ENCODE measurements at places on chromosomes 16 and 17.

DNA sequence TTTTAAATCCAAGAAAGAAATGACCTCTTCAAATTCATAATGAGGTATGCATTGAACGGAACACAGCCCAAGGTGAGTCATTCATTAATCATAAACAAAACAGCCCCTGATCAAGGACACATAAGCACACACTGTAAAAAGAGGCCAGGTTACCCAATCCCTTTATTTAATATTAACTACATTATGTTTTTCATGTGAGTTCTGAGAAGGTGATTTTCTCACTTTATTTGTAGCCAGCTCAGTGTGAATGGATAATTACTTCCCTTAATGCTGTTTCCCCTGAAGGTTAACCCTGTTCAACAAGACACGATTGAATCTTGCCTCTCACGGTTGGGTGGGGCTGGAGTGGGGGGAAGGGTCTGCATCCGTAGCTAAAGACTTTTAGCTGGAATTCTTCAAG, 257.3 kb upstream of the SALL1 start:
- DNase-seq = no peak

GRCh38 chr17:82980632-82981031, 98.8 kb upstream of the METRNL start:
- no peak for DNase-seq

DNA sequence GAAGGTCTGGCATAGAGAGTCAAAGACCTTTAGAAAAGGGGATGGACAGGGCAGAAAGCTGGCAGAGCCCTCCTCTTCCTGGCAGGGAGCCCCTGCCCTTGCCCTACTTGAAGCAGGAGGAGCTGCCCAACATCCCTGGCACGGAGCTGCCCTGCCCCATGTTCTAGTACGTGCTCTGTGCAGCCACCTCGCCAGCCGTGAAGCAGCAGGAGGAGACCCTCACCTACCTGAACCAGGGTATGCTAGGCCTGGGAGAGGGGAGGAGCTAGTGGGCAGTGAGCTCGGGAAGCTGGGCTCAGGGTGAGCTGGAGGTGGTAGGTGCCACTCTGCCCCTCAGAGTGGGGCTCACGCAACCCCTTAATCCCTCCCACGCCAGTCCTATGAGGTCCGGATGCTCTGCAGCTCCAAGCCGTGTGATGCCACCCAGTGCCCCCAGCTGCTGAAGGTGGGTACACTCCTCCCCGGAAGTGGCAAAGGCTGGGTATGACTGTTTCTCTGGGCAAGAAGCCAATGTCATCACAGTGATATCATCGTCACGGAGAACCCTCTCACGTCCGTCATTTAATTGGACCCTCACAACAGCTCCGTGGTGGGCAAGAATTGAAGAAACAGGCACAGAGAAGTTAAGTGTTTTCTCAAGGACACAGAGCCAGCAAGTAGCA, 12.7 kb upstream of the STAC2 start:
- DNase-seq = peak; percentile 49

GRCh38 chr16:51592001-51592501, 441.0 kb upstream of the SALL1 start:
- DNase-seq = no peak

DNA sequence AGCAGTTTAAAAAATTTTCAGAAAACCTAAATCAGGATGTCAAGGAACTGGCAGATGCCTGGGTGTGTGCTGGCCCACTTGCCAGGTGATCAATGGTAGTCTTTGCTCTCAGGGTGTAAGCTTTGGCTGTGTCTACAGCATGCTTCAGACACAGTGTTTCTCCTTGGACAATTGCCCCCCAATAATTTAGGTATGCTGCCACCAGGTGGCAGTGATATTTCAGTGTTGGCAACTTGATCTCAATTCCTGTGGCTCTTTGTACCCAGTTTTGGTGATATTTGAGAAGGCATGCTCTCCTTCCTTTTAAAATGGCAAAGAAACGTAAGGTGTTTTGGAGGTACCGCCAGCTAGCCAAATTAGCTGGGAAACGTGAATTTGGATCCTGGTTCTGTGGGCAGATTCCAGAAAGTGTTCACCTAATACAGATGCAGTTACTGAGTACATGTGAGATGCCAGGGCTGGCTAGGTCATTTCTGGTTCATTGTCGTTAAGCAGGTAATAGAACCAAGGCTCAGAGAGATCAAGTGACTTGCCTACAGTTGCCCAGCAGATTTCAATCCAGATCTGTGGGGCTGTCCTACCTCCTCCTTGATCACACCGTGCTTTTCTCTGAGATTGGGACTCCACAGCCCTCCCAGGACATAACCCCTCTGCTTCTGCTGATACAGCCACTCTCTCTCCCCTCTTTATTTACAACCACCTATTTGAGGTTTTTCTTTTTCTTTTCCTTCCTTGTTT, 155.6 kb upstream of the PLCG2 start:
- no peak for DNase-seq

GRCh38 chr17:11981862-11982261, 15.4 kb downstream of the ZNF18 start:
- DNase-seq = no peak

DNA sequence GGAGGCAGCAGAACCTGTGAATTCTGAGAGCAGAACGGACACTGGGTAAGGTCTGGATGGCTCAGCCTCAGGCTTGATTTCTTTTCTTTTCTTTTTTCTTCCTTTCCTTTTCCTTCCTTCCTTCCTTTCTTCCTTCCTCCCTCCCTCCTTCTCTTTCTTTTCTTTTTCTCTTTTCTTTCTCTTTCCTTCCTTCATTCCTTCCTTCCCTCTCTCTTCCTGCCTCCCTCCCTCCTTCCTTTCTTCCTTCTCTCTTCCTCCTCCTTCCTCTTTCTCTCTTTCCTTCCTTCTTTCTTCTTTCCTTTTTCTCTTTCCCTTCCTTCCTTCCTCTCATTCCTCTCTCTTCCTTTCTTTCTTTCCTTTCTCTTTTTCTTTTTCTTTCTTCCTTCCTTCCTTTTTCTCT, 38.0 kb downstream of the OR3A1 start:
- DNase-seq = no peak

- no peak for DNase-seq
Observed at GRCh38 chr16:1182950-1183907, 30.3 kb downstream of the CACNA1H start.

- no peak for DNase-seq
Observed at GRCh38 chr16:17416461-17417311, 54.1 kb downstream of the XYLT1 start.

- DNase-seq = no peak
Observed at GRCh38 chr17:55289106-55289446, 24.3 kb downstream of the HLF start.

DNA sequence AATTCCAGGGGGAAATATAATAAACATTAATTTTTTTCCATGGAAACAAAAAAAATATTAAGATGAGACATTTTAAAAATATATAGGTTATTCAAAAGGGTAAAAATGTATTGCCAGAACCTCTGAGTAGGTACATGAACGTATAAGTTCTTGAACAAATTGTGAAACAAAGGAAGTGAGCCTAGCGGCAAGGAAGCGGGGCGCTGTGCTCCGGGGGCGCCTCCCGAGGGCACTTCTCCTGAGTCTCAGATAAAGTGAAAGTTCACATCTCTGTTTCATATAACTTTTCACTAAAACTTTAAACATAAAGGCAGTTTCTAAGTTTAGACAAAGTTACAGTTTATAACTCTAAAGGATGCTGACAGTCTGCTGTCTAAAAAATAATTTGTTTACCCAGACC, 52.3 kb downstream of the TNRC6C start:
- DNase-seq = no peak

GRCh38 chr17:42543190-42544079, 7.4 kb downstream of the NAGLU start:
- DNase-seq = no peak

DNA sequence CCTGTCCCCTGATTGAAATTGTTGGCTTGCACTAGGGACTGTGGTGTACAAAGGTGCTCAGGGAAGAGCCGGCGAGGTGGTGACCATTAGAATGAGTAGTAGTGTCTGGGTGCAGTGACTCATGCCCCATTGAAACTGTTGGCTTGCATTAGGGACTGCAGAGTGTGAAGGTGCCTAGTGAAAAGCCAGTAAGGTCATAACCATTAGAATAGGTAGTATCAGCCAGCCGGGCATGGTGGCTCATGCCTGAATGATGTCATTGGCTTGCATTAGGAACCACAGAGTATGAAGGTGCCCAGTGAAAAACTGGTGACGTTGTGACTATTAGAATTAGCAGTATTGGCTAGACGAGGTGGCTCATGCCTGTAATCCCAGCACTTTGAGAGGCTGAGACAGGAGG, 78.9 kb downstream of the ABCC6 start:
- DNase-seq = no peak

GRCh38 chr17:65985571-65985970, 206.4 kb downstream of the CEP112 start:
- DNase-seq = no peak

DNA sequence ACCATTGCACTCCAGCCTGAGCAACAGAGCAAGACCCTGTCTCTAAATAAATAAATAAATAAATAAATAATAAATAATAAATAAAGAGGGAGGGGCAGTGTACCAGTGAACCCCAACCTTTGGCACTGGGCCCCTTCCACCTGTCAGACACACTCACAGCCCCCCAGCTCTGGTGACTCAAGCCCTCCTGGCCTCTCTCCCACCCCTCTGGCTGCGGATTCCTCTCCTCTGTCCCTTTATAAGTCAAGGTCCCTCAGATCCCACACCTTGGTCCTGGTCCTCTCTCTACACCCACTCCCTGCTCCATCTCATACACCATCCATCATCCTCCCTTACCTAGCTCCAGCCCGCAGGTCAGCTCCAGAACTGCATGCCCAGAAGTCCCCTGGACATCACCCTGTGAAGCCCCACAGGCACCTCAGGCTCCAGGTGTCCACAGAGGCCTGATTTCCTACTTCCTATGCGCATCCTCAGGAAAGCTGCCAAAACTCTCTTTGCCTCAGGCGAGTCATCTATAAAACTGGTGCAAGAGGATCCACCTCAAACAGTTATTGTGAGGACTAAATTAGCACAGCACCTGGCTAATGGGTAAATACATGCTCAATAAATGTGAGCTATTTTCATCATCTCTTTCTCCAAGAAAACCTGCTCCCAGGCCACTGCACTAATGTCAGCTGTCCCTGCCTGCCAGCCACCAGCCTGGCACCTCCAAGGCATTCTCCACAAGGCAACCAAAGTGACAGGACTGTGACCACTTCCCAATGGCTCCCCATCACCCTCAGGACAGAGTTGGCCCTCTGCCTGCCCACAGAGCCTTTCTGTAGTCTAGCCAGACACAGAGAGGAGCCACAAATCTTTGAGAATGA, 46.8 kb downstream of the BEAN1 start:
- no peak for DNase-seq

- no peak for DNase-seq
Observed at GRCh38 chr17:3502466-3502865, 26.7 kb downstream of the ASPA start.

DNA sequence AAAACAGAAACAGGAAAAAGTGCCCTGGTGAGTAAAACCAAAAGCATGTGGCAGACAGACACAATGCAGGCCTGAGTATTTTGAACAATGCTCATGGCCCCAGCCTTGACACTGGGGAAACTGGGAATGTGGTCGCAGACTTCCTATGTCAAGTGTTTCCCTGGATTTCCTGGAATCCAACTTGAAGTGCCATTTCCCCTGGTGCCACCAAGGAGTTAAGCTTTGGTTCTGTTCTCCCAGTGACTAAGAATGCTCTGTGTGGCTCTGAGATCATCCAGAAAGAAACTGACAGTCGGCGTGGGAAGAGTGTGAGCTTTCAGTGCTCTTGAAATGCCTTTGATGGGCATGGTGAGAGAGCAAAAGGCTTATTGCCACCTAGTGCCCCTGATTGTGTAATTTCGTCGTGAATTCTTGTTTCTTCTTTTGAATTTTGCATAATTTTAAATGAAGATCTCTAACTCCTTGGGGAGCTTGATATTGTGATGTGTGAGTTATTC, 96.0 kb downstream of the YPEL2 start:
- DNase-seq = peak; percentile 14

DNA sequence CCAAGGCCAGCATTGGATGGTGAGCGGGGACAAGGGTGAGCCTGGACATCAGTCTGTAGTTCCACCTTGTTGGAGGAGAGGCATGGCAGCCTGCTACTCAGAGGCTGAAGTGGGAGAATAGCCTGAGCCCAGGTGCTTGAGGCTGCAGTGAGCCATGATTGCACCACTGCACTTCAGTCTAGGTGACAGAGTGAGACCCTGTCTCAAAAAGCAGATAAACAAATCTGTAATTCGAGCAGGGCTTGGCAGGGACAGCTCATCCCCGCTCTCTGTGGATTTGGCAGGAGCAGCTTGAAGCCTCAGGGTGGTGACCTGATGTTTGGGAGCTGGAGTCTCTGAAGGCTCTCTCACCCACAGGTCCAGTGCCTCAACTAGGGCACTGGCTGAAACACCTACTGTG, 38.6 kb upstream of the ZCCHC14 start:
- DNase-seq = no peak

DNA sequence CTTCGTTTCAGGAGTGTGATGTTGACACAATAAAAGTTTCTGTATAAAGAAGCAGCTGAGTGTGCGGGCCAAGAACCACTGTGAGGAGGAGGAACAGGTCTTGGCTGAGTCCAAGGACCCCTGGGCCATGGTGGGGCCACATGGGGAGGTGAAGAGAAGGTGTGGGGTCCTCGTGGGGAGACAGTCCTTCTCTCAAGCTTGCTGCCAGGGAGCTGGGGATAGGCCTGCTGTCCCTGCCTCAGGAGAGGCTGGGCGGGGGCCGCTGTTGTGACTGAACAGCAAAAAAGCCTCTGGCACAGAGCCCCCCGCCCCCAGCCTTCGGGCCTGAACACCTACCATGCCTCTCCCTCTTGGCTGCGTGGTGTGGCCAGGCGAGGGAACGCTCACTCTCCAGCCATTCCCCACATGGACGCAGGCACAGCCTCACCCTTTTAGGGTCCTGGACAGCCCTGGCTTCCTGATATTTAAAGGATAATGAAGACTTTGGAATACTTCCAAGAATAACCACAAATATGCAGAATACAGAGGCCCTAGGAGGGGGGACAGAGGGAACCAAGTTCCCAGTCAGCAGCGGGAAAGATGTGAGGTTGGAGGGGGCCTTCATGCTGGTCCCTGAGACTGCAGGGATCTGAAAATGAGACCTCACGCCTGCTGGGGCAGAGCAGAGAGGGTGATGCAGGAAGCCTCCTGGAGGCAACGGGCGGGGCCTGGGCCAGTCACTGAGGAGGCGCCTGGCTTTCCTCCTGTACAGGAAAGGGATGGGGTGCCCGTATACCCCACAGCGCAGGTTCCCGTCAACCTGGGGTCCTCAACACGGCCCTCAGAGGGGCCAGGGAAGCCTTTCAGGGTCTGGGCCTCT, 100.0 kb upstream of the CREBBP start:
- no peak for DNase-seq

DNA sequence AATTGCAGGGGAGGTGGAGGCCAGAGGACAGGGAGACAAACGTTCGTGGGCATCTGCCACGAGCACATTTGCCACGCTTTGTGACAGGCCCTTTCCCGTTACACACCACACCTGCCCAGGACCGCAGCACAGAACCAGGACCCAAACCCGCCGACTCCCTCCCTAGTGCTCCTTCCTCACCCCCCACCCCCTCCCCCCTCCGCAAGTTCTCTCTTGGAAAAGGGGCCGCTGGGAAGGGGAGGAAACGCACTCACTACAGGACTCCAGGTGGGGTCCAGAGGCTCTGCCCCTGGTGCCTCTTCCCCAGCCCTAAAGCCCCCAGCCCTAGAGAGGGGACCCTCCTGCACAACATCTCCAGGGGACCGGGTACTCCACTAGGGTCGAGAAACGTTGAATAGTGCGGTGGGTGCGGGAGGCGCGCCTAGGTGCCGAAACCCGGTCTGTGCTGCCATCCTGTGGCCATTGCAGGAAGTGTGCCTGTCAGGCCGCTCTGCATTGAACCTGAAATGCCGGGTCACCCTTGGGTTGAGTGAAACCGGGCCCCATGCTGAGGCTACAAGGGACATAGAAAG, 21.9 kb upstream of the EIF1 start:
- peak; percentile 77 for DNase-seq

GRCh38 chr17:82940226-82941020, 100.6 kb upstream of the ZNF750 start:
- DNase-seq = no peak

GRCh38 chr17:12395733-12396354, 269.8 kb upstream of the MYOCD start:
- no peak for DNase-seq
